ENCODE measurements at places on chromosomes 2 and 18.

DNA sequence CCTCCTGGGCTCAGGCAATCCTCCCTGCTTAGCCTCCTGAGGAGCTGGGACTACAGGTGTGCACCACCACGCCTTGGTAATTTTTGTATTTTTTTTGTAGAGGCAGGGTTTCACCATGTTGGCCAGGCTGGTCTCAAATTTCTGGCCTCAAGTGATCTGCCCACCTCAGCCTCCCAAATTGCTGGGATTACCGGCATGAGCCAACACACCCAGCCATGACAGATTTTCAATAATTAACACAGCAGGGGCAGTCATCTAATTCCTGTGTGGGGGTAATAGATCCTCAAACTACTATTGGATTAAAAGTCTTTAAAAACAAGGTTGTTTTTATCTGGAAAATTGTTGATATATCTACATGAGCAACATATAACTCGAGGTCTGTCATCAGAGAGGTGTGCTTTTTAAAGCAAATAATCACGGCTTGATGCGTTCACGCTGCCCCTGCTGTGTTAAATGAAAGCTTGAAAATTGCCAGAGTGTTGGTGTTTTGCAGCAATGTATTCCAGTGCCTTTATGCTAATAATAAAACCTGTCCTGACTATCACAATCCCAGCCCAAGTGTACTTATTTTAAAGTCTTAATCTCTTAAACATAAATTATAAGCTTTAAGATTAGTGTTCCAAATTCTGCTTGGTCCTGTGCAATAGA lies 35.6 kb upstream of the ASB1 start:
- DNase-seq = no peak

DNA sequence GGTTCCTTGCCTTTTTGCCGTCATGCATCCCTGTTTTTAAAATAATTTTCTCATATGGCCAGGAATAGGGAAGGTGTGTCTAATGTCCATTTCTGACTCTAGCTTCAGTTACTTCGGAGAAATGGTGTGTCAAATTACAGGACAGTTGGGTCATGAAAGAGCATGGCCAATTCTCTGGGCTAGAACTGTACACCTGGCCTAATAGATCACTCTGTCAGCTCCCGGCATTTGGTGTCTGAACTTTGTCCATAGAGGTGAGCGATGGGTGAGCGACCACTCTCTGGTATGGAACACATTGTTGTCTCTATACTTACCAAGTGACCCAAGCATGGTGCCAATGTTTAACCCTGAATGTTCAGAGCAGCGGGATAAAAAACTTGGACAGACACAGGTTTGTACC lies 38.3 kb upstream of the ASB18 start:
- no peak for DNase-seq

- DNase-seq = no peak
These were observed 723 bp upstream of the SLC30A3 start for GRCh38 chr2:27263287-27264252.

DNA sequence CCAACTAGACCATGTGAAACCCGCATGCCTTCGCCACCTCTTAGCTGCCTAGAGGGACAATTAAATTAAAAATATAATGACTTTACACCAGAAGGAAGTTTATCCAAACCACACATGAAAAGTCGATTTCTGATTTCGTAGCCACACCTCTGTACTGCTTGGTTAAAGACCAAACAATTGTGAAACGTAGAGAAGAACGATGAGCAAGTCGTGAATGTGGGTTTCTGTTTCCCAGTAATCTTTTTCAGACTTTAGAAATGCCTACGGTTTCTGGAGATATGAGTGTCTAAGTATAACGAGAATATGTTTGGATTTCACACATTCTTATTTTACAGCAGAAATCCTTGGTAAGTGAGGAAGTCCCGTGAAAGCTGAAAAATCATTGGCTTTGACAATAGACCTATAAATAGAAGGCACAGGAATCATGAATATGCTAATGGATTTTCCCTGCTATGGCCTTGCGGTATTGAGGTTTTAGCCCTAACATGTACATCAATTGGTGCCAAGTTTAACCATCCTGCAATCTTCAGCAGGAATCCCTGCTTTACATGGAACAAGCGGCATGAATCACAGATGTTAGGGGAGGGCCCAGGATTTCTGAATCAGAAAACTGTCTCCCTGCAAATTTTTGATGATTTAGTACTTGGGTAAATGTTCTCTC lies 105.6 kb downstream of the TTC32 start:
- DNase-seq = no peak

DNA sequence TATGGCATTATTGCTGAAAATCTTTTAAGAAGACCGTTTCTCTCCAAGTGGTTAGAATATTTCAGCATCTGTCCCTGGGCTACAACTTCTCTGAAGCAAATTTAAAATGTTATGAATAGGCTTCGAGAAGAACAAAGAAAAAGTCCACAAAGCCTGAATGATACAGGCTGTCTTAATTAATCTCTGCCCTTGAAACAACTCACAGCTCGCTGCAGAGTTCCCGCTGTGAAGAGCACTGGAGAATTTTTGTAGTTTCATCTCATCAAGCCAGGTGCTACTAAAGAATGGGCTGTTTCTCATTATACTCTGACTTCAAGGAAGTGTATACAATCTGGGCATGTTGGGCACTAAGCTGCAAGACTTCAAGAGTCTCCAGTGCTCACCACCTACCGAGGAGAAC lies 67.6 kb downstream of the LAMA1 start:
- DNase-seq = no peak

- DNase-seq = no peak
These were observed 32.6 kb downstream of the MTA3 start for GRCh38 chr2:42601076-42601475.

DNA sequence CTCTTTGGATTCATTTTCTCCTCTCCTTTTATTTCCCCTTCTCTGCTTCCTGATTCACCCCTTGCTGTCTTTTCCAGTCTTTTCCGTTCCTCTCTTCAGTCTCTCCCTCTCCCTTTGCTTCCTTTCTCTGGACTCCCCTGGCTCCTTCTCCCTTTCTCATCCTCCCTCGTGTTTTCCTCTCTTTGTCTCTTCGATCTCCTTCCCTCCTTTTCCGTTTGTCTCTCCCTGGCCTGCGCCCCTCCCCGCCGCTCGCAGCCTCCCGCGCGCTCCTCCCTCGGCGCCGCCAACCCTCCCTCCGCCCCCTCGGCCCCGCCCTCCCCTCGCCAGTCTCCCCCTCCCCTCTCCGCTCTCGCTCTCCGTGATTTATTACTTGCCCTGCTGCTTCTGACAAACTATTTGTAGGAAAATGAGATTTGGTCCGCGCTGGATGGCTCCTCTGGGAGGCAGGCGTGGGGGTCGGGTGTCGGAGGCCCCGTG lies 46.0 kb upstream of the PAX8 start:
- no peak for DNase-seq

DNA sequence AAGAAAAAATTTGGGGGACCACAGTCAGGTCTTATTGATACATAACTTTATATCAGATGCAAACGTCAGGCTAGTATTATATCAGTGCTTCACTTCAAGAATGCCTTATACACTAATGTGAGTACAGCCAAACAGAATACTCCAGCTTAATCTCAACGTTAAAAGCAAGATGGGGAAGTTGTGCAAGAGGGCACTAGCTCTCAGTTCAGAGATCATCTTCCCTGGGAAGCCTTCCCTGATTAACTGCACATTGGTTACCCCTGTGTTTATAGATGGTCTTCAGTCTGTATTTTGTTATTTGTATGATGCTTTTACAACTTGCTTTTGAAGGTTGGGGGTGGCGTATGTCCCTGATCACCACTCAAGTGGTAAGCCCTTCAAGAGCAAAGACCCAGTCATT lies 11.4 kb downstream of the EPAS1 start:
- no peak for DNase-seq
